Retina (tissue), 1 donor: ENCODE measurements at places on chromosomes 3 and 15.

DNA sequence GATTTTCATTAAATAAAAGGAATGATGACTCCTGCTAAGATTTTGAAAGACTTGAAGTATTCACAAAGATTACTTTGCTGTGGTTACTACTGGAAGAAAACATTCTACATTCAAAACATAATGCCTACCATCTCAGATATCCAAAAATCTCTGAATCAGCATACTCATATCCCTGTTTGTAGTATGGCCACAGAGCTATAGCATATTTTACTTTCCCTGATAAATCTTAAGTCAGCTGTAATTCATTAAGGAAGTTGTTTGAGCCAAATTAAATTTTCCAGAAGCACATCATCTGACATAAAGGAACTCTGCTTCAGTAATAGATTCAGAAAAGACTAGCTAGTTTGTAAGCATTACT lies 942.0 kb downstream of the ROBO1 start:
- DNase-seq = no peak

GRCh38 chr3:194298331-194299227 lies 52.5 kb downstream of the CPN2 start:
- peak; percentile 23 for DNase-seq

- no peak for DNase-seq
Observed at GRCh38 chr15:74789741-74790079, 7.8 kb downstream of the CSK start.

- DNase-seq = no peak
Observed at GRCh38 chr3:125055331-125055912, 375 bp downstream of the HEG1 start.
